ENCODE measurements at places on chromosomes 7 and 10.
A peak's percentile ranks its signal among the peaks of the same experiment; 100 is the strongest.

DNA sequence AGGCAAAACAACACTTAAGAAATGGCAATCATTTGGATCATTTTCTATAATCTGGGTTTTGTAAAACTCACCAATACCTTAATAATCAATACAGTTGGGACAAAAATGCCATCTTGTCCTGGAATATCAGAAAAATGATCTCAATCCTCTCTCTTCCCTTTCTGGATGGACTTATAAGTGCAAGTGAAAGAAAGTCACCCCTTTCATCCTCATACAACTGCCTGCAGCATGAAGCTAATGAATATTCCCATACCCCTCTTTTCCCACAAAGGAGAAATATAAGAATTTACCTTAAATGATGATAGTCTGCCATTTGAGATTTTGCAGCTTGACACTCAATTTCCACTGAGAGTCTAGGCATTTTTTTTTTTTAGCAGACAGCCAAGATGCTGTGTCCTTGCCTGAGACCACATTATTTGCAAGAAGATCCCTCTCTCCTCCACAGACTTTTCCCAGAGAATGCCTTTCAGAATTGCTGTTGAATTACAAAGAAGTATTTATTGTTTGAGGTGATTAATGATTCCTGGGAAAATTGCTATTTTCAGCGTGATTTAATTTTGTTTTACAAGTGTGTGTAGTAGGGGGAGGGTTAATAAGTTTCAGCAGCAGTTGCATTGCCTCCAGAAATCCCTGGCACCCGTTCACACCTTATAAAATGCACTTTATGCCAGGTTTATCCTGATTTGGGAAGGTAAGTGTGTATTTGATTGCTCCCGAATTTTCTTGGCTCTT lies 3.8 kb downstream of the HOXA4 start:
- DNase-seq = peak; percentile 71

- peak; percentile 59 for DNase-seq
These were observed 9.7 kb downstream of the ATP6V0E2 start for GRCh38 chr7:149883452-149883861.

- DNase-seq = no peak
These were observed 57.5 kb downstream of the HDAC9 start for GRCh38 chr7:18552943-18553604.

DNA sequence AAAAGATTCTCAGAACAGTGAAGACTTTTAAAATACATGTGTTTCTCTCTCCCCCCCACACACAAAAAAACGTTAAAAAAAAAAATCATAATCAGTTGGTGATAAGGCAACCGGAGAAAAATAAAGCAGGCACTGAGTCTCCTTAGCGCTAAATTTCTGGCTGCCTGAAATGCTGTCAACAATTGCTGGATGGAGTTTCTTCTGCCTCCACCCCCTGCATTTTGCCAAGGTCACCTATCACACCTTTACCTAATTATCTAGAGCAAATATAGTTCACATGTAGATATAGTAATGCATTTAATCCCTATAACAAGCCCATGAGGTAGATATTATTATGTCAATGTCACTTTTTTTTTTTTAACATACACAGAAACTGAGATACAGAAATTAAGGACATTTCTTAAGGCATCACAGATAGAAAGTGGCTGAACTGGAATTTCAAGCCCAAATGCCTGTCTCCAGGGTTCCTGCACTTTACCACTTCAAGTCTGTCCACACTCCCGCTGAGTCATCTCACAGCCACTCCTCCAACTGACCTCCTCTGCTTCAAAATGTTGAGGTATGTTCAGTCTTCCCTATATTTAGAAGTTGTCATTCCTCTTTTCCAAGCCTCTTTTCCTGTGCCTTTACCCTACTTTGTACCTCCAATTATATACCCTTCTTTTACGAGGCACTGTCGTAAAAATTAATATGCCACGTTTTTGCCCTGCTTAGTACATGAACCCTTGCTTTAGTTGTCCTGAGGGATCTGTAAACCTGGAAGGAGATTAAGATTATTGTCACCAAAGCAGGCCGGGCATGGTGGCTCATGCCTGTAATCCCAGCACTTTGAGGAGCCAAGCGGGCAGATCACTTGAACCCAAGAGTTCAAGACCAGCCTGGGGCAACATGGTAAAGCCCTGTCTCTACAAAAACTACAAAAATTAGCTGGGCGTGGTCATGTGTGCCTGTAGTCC lies 72.8 kb upstream of the MPP7 start:
- DNase-seq = no peak

- no peak for DNase-seq
These were observed 46.7 kb upstream of the FAM3C start for GRCh38 chr7:121442845-121443244.

GRCh38 chr7:148466120-148466519 lies 124.4 kb upstream of the C7orf33 start:
- DNase-seq = no peak

- no peak for DNase-seq
These were observed 24.4 kb downstream of the KMT2C start for GRCh38 chr7:152411389-152411788.

DNA sequence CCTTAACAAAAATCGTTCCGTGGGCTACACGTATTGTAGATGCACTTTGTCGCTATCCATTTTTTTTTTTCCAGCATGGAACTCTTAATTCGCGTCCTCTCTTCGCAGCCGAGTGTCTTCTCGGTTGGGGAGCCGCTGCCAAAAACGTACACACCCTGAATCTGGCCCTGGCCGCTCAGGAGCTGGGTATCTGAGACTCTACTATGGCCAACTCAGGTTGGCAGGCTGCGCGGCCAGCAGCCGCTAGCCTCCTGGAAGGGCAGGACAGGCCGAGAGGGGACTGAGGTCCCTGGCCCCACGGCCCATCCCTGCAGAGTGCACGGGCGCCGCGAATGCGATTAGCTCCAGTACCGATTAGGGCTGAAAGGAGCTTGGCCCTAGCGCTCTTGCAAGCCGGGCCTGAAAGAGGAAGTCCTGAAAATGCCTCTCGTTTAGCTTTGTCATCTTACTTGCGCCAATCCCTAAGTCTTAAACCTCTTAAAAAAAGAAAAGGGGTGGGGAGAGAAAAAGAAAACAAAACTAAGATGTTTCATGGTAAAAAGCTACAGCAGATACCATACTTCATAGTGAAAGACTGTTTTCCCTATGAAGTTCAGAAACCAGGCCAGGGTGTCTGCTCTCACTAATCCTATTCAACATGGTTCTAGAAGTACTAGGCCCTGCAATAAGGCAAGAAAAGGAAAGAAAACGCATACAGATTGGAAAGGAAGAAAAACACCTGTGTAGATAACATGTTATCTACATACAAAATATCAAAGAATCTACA lies 113.2 kb upstream of the RHEB start:
- DNase-seq = peak; percentile 20

GRCh38 chr7:83339907-83340306 lies 177.2 kb upstream of the PCLO start:
- DNase-seq = no peak

DNA sequence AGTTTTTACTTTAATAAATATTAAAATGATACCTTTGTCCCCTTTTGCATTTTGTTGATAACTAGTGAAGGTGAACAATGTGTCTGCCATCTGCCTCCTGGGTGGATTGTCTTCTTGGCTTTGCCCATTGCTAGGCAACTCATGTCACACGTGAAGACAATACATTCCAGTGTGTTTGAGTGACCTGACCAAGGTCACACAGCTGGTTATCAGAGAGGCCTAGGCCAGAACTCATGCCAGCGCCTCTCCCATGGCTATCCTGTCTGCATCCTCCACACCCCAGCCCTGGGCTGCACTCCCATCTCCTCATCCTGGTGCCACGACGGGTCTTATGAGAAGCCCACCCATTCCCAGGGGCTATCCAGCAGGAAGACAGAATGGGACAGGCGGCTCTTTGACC lies 108.7 kb downstream of the PLCE1 start:
- DNase-seq = no peak

DNA sequence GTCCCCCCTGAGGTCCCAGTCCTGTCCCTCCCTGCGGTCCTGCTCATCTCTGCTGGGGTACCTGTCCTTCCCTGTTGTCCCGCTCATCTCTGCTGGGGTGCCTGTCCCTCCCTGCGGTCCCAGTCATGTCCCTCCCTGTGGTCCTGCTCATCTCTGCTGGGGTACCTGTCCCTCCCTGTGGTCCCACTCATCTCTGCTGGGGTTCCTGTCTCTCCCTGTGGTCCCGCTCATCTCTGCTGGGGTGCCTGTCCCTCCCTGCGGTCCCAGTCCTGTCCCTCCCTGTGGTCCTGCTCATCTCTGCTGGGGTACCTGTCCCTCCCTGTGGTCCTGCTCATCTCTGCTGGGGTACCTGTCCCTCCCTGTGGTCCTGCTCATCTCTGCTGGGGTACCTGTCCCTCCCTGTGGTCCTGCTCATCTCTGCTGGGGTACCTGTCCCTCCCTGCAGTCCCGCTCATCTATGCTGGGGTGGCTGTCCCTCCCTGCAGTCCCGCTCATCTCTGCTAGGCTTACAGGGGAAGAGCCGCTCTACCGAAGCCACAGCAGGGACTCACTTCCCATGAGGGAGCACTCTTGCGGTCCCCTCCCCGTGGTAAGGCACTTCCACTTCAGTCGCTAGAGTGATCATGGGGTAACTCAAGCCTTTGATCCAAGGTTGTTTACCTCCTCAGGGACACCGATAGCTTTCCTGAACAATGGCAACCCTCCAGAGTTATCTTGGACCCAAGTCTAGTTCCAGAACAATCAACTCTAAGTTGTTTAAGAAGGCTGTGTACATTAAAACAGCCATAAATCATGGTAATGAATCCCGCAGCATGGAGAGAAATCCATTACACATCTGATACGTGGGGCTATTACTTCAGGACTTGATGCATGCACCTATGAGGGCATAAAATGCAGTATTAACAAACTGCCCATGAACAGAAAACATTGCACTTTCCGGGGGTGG lies 46.8 kb upstream of the MNX1 start:
- no peak for DNase-seq

- peak; percentile 39 for DNase-seq
These were observed 982 bp downstream of the PGAM1 start for GRCh38 chr10:97426776-97427570.

- DNase-seq = no peak
These were observed 40.0 kb downstream of the RAPGEF5 start for GRCh38 chr7:22316914-22317313.
